ENCODE measurements at places on chromosomes 5 and 9.
A peak's percentile ranks its signal among the peaks of the same experiment; 100 is the strongest.

DNA sequence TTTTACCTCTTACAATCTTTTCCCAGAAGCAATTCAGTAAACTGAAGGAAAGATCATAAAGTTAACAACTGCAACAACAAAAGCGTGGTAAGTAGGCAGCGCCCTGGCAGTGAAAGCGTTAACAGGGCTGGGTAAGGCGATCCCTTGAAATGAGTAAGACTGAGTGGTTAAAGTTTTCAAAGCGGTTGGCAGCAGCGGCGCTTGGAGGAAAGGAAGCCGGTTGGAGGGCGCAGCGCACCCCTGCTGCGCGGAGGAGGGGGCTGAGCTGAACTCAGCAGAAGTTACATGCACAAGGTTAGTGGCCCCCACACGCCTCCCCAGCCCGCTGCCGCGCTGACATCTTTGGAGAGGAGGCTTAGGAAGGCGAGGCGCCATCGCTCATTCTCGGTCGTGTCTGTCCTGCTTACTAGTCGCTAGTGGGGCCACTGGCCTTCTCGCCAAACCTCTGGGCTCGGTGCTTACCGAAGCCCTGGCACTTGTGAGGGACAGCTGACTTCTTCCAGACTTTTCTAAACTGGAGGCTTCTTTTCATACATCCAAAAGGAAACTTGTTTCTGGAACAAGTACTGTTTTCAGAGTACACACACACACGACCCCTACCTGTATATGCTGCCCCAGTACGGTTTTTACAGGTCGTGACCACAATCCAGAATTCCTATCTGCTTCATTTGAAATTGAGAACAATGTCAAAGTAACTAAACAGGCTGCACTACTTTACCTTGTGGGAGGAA lies at the start of gene SH3RF2:
TSS of gene SH3RF2 (plus strand) at position 178 of the 731 bp plus-strand sequence. CDS start 1,351 bp downstream, outside the sequence.
- DNase-seq, result peak; percentile 60

DNA sequence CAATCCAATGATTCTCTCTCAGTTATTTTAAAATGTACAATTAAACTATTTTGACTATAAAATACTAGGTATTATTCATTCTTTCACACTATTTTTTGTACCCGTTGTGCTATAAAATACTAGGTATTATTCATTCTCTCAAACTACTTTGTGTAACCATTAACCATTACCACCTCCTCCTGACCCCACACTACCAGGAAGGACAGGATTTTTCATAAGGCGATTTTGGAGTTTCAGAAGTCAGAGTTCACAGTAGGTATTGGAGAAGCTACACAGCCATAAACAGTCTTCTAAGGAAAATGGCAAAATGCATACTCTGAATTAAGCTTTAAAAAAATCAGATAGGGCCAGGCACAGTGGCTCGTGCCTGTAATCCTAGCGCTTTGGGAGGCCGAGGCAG lies 35.1 kb upstream of the TMEM252 start:
- no peak for DNase-seq

DNA sequence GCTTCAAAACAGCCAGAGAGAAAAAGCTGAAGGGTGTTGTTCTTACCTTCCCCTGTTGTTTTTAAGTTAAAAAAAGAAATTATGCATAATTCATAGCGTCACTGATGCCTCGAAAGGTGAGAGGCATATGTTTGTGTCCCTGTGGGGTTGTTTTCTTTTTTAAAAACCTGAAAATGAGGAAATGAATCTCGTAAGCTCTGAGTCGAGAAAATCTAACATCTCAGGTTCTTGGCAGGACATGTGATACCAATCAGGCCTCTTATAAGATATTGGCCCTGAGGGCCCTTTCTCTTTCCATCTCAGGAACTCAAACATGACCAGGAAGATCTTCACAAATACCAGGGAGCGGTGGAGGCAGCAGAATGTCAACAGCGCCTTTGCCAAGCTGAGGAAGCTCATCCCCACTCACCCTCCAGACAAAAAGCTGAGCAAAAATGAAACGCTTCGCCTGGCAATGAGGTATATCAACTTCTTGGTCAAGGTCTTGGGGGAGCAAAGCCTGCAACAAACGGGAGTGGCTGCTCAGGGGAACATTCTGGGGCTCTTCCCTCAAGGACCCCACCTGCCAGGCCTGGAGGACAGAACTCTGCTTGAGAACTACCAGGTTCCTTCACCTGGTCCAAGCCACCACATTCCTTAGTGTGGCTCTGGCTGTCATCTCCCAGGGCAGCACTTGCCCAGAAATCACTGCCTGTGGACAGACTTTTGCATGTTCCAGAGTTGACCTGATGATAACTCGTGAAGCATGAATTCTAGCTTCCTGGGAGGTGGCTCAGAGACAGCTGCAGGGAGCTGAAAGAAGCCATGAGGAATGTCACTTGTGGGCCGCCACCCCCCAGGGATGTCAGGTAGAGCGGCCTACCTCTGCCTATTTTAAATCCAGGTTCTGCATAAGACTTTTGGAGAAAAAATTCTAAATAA lies at the start of gene TAL2:
TSS of gene TAL2 (plus strand) at position 274 of the 921 bp plus-strand sequence. CDS start at position 314, 40 bp downstream.
- no peak for DNase-seq

DNA sequence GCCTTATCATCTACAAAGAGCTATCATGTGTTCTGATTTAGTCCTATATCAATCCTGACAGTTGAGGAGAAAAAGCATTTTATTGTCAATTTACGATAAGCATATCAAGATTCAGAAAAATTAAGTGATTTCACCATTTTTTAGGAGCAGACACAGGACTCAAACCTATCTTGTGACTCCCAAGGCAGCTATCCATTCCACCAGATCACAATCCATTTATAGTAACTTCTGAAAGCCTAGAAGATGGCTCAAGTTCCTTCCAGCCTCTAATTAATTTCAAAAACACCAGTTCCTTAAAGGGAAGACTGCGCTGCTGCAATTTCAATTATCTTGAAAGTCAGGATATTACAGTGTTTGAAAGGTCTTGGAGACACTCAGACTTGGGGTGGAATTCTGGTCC lies 114.3 kb downstream of the EPB41L4A start:
- no peak for DNase-seq

- DNase-seq, result no peak
Observed at GRCh38 chr9:121088576-121088975, 13.8 kb downstream of the CNTRL start.

GRCh38 chr5:187042-187431 lies 4.3 kb upstream of the LRRC14B start:
- no peak for DNase-seq

DNA sequence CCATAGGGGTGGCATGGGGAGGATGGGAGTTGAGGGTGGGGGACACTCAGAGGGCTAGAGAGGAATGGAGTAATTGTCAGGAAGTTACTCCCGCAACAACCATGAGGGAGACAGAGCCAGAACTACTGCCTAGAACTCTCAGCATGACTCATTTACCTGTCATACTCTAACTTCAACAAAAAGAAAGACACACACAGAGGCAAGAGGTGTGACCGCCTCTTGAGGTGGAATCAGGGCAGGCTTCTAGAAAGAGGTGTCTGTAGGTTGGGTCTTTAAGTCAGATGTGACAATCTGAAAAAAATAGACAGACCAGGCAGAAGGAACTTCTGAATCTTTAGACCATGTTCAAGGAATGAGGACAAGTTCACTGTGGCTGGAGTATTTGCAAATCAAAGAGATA lies 73.4 kb downstream of the GABBR2 start:
- DNase-seq, result no peak

DNA sequence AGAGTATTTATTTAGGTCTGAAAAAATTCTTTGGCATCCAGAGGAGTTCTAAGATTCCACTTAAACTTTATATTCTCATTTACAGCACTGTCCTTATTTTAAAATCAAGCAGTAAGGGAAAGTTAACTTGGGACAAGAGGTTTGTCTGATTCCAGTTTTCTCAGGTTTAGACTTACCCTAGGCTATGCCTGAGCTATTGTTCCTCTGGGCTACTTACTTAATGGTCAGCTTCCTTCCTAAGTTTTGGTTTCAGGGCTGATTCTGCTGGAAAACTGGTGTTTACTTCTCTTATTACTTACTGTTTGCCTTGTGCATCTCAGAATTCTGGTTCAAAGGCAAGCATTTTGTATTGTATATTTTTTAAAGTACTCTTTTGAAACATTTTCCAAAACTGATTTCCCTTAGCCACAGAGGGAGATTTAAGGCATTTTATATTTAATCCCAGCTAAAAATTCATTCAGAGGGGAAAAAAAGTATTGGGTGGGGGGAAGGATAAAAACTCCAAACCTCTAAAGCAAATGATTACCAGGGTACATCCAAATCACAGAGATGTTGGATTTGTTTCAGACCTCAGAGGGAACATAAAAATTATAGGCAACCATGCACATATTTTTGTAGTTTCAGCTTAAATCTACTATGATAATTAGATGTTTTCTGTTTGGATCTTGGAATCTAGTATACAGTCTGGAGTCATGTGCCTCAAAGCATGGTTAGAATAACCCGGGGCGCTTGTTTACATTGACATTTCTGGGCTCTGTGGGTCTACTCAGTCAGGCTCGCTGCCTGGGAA lies 290.0 kb downstream of the ARHGAP26 start:
- DNase-seq, result no peak

DNA sequence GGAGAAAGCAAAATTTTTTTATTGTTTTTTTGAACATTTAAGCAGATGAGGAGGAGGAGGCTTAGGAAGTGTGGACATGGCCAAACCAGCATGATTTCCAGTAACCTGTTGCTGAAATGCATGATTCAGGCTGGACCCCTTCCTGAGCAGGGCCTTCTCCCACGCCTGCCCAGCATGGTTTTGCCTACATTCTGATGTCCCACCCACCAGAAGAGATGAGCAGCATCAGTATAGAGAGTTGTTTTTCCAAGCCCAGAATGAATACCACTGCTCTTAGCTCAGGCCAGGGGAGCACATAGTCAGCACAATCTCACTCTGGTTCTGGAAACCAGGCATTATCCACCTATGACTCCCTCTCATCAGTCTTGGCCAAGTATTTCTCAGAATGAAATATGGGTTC lies 90.1 kb downstream of the PAPPA start:
- no peak for DNase-seq

DNA sequence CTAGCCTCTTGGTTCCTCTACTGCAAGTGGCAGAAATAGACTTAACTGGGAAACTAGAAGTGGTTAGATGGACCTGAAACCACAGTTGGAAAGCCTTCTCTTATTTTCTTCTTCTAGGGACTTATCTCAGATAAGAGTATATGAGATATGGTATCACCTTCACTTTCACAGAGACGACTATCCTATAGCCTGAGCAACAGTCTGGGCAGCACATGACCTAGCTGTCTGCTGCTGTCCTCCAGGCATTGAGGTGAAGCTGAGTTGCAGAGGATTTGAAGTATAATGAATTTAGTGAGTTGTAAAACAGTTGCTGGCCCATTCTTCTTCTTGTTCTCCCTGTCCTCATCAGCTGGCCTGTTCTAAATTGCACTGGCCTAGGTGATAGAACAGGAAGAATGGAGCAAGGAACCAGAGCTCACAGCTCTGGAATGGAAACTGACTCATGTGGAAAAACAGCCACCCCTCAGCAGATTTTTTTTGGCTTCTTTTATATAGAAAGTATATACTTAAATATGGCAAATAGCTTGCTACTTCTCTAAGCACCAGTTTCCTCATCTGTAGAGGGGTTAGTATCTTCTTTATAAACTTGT lies 27.8 kb downstream of the RECK start:
- DNase-seq, result no peak

GRCh38 chr9:120438836-120439546 lies 141.0 kb downstream of the CDK5RAP2 start:
- DNase-seq, result peak; percentile 35

GRCh38 chr9:112836394-112836793 lies 54.3 kb downstream of the SLC46A2 start:
- DNase-seq, result no peak

DNA sequence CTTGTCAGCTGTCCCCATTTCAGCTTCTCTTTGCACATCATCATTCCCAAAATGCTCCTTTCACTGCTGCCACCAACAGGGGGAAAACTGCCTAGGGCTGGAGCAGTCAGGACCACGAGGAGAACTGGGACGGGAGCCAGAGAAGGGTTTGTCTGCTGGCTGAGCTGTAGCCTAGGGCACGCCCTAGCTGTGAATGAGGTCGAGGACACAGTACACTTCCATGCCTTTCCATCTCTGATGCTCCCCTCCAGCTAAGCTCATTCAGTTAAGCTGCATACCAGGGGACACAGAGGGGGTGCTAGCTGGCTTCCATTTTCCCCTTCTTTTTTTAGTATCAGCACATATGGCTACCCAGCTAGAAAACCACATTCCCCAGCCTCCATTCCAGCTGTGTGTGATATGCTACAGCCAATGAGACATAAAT lies 64.7 kb downstream of the STK10 start:
- DNase-seq, result no peak

GRCh38 chr5:448061-448765 lies 5.2 kb downstream of the EXOC3 start:
- DNase-seq, result no peak

GRCh38 chr5:120368923-120369715 lies 95.0 kb upstream of the PRR16 start:
- no peak for DNase-seq

DNA sequence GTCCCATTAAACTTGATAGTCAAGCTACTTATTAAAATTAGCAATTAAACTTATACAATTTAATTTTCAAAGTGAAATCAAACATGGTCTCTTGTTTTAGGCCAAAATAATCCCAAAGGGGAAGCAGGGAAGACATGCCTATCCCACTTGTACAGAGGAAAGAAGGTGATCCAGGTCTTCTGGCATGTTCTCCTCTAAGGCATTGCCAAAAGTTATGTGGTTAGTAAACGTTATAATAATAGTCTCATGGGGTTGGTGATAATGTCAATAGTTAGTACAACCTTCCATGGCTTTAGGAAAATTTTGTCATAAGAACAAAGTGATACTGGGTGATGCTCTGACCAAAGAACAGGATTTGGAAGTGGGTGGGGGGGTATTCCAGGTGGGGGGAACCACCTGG lies 52.8 kb downstream of the ROR2 start:
- no peak for DNase-seq

DNA sequence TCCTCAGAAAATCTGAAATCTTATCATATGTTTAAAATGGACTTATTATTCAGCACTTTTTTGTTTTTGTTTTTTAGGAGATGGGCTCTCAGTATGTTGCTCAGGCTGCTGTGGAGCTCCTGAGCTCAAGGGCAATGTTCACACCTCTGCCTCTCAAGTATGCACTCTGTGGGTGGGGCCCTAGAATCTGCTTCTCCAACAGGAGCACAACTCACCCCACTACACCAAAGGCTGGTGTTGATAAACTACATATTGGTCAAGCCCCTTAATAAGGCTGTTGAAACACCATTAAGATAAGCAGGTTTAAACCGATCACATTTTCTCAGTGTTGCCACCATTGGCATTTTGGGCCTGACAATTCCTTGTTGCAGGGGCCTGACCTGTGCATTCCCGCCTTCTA lies 131.6 kb downstream of the FANCC start:
- no peak for DNase-seq

- no peak for DNase-seq
Observed at GRCh38 chr5:107705402-107706014, 34.8 kb upstream of the EFNA5 start.

DNA sequence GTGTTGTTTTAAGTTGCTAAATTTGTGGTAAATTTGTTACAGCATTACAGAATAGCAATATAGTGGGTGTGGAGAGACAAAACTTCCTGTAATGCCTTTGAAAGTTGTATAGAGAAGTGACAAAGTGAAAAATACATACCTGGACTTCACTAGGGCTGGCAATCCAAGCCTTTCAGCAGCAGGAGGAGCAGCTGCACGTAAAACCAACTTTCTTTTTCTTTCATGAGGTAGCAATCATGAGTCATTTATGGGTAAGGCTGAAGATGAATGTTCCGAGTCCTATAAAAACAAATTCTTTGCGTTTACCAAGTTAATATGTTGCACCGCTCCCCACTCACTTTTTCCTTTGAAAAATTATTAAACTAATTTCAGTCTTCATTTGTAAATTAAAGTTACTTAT lies 1138.2 kb downstream of the TAF11L14 start:
- DNase-seq, result no peak

- DNase-seq, result no peak
Observed at GRCh38 chr5:114243972-114244317, 117.9 kb upstream of the KCNN2 start.

Data from activated T-cell treated with anti-CD3 and anti-CD28 coated beads, Interleukin-2, amount 50 U/mL, for 48 hours (primary cell).